ENCODE measurements at places on chromosomes 11 and 22. TPM values are rescaled to one million over a fixed set of nuclear protein-coding genes. Genes with fewer than 3 reads are reported as not detected.

The CSF2RB gene
- not detected for total RNA-seq

The RAB38 gene
- 6.3 TPM for total RNA-seq

The OR56A4 gene
- total RNA-seq: not detected

GRCh38 chr11:133525976-133526375 lies 6.3 kb downstream of the OPCML start:
- no peaks in the 10 kb centered on the region for H3K36me3 ChIP-seq
- no peaks in the 10 kb centered on the region for H3K4me1 ChIP-seq
- H3K27ac ChIP-seq: no peak overlapping the region

DNA sequence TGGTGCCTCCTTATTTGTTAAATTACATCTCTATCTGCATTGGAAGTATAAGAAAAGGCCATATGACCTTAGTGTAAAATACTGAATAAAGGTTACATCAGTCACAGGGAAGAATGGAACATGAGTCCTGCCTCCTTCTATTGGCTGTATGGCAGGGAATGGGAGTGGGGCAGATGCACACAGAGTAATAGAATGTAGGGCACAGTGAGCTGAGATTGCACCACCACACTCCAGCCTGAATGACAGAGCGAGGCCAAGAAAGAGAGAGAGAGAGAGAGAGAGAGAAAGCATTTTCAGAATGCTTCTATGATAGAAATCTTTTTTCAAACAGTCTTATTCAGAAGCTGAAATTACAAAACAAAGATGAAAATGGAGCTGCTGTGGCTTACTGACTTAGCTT lies 58.8 kb downstream of the SLN start:
- DNase-seq: no peak
- H3K4me3 ChIP-seq: no peak overlapping the region
- H3K4me1 ChIP-seq: no peaks in the 10 kb centered on the region
- no peaks in the 10 kb centered on the region for H3K36me3 ChIP-seq
- no peak overlapping the region for H3K27ac ChIP-seq
- peaks cover 26% of the 10 kb centered on the region for H3K27me3 ChIP-seq

DNA sequence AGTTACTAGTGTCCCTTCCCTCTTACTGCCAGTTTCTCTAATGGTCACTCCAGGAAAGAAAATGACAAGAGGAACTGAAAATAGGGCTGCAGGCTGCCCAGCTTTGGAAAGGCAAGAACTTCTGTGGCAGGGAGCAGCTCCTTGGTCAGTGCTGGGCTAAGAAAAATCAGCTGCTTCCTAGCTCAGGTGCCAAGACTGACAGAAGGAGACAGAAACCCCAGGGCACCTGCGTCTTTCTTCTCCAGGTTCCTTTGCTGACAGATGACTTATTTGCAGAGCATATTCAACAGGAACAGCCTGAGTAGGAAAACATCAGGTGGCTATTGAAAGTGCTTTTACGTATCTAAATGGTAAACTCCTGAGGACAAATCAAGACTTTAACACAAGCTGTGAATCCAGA lies 25.4 kb downstream of the MAML2 start:
- no peak overlapping the region for H3K4me3 ChIP-seq
- peak overlapping the region; percentile 27 for H3K27ac ChIP-seq
- no peaks in the 10 kb centered on the region for H3K27me3 ChIP-seq
- DNase-seq: no peak
- H3K4me1 ChIP-seq: peaks cover 79% of the 10 kb centered on the region
- H3K36me3 ChIP-seq: peaks cover 24% of the 10 kb centered on the region

DNA sequence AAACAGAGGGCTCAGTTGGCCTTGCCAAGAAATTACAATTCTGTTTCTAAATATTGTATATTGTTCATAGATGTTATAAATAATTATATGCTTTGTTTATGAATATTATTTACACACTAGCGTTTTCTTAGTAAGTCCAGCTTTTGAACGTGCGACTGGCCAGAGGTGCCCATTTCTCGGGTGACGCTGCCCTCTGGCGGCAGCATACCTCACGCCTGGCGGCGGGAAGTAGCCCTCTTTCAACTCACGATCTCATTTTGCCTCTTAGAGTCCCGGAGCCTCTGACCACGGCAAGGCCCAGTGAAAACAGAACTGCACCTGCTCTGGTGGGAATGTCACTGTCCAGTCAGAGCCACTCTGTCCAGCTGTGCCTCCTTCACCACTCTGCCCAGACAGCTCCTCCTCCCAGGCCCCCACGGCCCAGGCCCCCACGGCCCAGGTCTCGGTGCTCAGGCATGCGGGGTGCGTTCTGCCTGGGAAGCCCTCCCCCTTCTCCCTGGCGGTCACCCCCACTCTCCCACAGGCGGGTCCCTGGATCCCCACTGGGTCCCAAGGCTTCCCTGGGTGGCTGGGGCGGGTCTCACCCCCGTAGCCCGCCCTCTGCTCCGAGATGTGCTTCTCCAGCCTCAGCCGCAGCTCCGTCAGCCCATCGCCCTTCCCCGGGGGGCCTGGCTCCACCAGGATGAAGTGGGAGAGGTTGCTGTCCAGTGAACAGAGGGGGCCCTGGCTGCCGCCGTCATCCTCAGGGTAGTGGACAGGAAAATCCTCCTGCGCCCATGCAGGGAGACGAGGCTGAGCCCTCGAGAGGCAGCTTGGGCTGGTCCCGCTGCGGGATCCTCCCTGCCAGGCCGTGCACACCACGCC lies 19.3 kb downstream of the TSSC4 start:
- no peak overlapping the region for H3K4me3 ChIP-seq
- H3K4me1 ChIP-seq: no peaks in the 10 kb centered on the region
- peak; percentile 83 for DNase-seq
- H3K27ac ChIP-seq: no peak overlapping the region

GRCh38 chr11:41970681-41971080 lies 511.2 kb upstream of the LRRC4C start:
- no peak for DNase-seq
- H3K27ac ChIP-seq: no peak overlapping the region
- no peaks in the 10 kb centered on the region for H3K36me3 ChIP-seq
- no peaks in the 10 kb centered on the region for H3K4me1 ChIP-seq
- no peaks in the 10 kb centered on the region for H3K27me3 ChIP-seq

DNA sequence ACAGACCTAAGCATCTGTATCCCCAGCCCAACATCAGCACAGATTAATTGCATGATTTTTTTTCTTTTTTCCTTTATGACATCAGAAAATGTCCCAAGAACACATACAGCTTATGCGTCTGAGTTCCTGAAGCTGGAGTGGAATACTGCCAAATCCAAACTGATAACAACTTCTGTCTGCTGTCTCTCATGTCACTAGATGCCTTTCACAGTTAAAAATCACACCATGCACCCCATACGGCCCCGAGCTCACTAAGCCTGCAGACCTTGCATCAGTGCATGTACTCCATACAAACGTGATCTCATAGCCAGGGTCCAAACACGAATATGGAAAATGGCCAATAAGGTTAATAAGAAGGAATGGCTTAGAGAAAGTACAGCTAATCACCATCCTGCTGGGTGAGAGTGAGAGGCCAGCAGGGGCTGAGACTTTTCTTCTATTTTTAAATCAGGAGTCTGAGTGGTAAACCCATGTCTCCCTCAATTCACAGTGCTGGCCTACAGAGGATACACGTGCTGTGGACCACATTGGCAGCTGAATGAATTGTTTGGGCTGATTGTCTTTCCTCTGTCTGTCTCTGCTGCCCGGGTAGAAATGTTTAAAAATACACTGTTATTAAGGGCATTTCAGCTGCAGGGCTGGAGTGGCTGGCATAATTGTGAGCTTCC lies 350.6 kb upstream of the RAG2 start:
- no peaks in the 10 kb centered on the region for H3K27me3 ChIP-seq
- H3K36me3 ChIP-seq: no peaks in the 10 kb centered on the region
- no peak overlapping the region for H3K4me3 ChIP-seq

GRCh38 chr11:128707681-128708080 lies 13.8 kb downstream of the FLI1 start:
- no peaks in the 10 kb centered on the region for H3K27me3 ChIP-seq
- peaks cover 14% of the 10 kb centered on the region for H3K4me1 ChIP-seq
- no peak overlapping the region for H3K4me3 ChIP-seq
- no peak for DNase-seq
- no peak overlapping the region for H3K27ac ChIP-seq

DNA sequence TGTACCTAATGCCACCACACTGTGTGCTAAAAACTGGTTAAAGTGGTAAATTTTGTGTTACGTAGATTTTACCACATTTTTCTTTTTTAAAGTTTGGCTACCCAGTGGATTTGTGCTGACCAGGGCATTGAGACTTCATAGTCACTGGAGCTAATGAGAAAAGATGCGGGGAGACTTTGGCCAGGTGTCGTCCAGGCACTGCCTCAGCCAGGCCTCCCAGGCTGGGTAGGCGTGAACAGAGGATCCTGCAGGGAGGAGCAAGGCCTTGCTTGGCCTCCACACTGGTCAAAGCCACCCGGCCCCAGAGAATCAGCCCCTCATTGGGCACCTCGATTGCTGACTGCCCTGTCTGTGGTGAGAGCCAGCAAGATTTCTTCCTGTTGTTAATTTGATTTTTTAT lies 13.4 kb upstream of the MGAT3 start:
- no peaks in the 10 kb centered on the region for H3K36me3 ChIP-seq
- H3K27ac ChIP-seq: no peak overlapping the region
- peaks cover 23% of the 10 kb centered on the region for H3K4me1 ChIP-seq
- H3K4me3 ChIP-seq: no peak overlapping the region

- DNase-seq: no peak
- peaks cover 9% of the 10 kb centered on the region for H3K4me1 ChIP-seq
- no peak overlapping the region for H3K27ac ChIP-seq
- H3K27me3 ChIP-seq: no peaks in the 10 kb centered on the region
- no peaks in the 10 kb centered on the region for H3K36me3 ChIP-seq
- H3K4me3 ChIP-seq: no peak overlapping the region
These were observed 9.6 kb downstream of the PARVB start for GRCh38 chr22:44033694-44034093.

Data from Calu3 (cell line).